ENCODE measurements at places on chromosomes 1 and 21.

DNA sequence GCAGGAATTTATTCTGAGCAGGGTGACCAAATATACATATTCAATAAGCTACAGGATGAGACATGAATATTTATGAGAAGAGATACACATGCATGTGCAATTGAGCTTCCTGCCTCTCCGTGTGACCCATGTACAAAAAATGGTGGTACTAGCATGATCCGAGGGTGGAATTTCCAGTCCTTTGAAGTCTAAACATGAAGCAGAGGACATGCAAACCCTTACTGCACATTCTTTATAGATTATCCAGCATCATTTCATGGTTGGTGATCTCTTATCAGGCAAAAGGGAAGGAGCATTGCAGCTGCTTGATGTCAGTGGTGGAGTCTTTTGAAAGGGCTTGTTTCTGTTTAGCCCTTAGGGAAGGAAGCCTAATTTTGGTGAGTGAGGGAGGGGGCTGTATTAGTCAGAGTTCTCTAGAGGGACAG lies 448.6 kb downstream of the SETD4 start:
- no peak for DNase-seq

- DNase-seq = no peak
These were observed 28.9 kb downstream of the PRDM16 start for GRCh38 chr1:3097861-3098260.

DNA sequence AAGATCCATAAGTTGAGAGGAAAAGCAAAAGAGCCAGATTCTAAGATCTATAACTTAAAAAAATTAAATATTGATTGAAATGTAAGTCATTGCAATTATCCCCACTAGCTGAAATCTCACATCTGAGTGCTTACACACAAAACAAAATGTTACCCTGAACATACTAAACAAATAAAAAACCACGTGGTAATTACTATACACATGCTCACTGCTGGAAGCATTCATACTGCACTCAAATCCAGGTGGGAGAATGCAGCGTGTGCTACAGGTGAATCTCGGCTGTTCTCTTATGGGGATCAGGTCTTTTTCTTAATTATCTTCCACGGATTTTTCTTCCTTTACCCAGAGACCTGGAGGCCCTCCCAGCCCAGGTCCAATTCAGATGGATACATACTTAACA lies 74.3 kb downstream of the SDC3 start:
- no peak for DNase-seq

DNA sequence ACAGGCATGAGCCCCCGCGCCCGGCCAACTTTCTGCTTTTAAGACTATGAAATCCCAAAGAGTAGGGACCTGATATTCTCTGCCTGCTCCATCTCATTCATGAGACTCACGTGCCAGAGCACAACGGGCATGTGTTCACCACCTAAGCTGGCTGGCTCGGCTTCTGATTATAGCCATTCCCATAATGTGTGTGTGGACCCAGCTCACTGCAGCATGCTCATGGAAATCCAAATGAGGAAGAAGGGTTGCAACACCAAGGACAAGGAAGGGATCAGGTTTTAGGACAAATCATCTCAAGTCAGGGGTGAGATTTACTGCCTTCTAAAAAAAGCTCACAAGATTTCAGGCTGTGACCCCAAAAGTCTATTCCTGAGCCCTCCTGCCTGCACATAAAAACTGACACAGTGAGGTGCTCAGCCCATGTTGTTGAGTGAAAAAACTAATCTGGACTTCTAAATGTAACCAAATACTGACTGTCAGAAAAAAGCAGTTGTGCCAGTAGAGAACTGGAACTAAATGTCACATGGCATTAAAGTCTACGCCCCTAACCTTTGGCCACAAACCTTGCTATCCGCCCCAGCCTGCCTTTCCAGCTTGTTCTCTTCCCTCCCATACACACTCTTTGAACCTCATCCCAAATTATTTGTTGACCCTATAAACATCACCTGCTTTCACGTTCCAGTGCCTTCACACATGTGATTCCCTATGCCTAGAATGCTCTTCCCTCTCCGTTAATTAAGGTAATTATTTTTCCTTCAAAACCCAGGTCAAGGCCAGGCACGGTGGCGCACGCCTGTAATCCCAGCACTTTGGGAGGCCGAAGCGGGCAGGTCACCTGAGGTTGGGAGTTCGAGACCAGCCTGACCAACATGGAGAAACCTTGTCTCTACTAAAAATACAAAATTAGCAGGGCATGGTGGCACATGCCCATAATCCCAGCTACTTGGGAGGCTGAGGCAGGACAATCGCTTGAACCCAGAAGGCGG lies 9.1 kb upstream of the COA7 start:
- no peak for DNase-seq

DNA sequence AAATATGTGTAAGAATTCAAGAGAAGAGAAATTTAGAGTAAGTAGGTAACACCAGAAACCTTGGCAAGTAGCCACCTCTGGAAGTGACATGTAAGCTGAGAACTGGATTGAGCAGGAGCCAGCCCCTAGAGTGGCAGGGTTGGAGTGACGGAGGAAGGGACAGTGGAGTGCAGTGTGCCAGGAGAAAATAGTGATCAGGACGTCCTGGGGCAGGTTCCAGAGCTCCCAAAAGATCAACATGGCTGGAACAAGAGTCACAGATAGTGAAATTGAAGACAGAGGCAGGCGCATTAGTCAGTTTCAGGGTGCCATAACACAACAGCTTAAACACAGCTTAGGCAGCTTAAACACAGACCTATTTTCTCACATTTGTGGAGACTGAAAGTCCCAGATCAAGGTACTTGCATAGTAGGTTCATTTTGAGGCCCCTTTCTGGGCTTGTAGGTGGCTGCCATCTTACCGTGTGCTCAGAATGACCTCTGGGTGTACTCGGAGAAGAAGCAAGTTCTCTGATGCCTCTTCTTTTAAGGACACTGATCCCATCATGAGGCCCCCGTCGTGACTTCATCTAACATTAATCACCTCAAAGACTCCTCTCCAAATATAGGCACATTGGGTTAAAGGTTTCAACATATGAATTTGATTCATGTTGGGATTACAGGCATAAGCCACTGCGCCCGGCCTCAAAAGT lies 37.2 kb downstream of the GNPAT start:
- DNase-seq = no peak

DNA sequence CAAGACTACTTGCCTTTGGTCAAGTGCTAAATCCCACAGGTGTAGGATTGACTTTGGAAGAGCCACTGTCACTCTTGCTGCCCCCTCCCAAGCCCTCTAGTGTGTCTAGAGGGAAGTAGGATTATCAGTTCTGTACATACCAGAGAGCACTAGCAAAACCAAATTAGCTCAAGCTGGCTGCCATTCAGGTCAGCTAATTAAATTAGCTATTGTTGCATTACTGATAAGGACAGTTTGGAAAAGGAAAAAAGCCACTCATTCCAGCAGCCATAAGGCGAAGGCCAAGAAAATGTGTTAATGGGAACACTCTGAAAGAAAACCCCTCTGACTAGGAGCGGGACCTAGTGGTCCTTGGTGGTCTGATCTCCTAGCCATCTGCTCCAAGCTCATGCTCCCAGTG lies 321.7 kb downstream of the PBX1 start:
- DNase-seq = no peak

DNA sequence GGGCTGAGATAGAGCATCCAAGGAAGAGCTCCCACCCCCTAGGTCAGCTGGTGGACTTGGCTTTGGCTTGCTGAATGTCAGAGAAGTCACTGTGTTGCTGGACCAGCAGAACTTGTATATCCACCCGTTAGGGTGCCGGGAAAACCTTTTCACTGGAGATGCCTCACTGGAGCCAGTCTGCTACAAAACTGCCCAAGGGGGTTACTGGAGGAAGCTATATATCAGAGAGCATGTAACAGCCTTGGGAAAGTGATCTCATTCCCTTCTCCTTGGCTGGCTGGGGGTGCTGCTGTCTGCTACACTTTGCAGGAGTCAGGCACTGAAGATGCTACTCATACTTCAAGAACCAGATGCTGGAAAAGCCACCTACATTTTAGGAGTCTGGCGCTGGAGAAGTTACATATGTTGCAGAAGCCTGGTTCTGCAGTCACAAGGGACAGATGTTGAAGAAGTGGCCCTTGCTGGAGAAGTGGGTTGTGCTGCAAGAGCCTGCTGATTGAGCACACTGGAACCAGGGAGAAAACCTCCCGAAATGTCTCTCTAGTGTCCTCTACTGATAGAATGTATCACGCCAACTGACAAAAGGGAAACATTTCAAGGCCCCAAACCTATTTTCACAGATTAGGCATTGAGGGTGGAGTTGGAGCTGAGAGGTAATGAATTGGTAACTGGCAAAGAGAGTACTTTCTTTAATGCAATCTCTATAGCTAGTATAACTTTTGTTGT lies 250.6 kb downstream of the SPATA17 start:
- DNase-seq = no peak

DNA sequence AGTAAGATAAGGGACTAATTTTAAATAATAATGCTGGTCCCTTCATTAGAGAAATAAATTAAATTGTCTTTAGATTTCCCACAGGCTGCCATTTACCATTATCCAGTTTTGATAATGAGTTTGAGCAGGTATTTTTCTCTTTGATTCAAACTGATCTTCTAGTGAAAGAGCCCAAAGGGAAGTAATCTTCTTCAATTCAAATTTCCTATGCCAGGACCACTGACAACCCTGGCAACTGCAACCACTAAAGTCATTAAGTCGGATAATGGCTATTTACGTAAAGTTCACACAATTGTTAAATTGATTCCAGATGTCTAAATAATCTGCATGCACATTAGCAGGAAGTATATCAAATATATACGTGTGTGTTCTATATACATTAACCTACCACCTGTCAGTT lies 399.3 kb downstream of the PTPRC start:
- no peak for DNase-seq

GRCh38 chr1:44696789-44697345 lies 22.4 kb downstream of the ARMH1 start:
- no peak for DNase-seq

GRCh38 chr1:240468656-240469055 lies 143.3 kb downstream of the GREM2 start:
- DNase-seq = no peak

DNA sequence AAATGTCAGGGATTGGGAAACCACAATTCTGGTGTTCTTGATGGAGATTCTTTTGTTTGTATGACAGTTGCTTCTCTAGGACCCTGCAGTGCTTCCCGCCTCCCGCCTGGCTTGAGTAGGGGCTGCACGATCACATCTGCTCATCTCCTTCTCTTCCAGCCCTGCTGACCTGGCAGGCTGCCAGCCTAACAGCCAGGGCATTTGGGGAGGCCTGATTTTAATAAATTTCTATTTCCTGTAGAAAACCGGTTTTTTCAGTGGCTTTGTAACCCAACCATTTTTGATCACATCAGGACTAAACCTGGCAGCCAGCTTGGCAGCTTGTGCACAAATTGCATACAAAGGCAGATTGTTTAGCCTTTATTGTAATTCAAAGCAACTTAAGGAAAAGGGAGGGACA lies 78.9 kb downstream of the UBE2U start:
- no peak for DNase-seq

DNA sequence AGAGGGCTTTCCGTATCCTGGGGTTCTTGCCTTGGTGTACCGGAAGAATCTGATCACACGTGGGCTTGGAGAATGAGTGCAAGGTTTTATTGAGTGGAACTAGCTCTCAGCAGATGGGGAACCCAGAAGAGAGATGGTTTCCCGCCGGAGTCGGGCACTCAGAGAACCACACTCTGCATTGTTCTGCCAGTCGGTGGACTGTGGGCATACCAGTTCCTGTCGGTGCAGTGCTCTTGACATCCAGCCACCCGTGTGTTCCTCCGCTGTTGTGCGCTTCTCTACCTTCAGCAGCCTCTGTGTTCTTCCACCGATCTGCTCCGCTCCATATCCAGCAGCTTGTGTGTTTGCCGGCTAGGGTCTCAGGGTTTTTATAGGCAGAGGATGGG lies 10.8 kb upstream of the PPIE start:
- DNase-seq = no peak

- no peak for DNase-seq
These were observed 21.3 kb upstream of the EFHD2 start for GRCh38 chr1:15388201-15388880.

DNA sequence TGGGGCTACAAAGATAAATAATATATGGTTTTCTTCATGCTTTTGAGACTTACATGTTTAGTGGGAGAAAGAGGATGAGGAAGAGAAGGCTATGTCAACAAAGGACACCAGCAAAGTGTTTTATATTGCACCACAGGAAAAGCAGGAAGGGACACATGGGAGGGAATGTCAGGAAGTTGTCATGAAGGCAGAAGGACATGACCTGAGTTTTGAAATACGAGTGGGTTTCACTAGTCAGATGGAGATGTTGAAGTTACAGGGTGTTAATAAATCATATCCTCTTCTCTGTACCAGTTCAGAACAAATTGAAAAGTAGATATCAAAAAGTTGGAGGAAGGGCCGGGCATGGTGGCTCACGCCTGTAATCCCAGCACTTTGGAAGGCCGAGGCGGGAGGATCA lies 18.2 kb upstream of the AGO1 start:
- no peak for DNase-seq

DNA sequence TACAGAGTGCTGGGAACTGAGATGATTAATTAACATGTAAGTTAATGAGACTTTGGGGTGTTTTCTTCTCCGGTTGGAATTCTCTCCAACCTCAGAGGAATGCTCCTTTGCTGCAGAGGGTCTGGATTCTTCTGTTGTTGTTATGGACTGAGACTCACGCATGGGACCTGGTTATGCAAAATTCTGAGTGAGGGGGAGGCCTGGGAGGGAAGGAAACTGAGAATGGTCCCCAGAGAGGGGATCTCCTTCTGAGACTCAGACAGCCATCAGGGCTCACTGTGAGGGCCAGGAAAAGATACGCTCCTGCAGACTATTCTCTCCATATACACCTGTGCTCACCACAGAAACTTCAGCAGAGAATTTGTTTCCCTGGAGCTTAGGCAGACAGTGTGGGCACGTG lies 56.3 kb downstream of the HTR6 start:
- no peak for DNase-seq

GRCh38 chr1:194103101-194103500 lies 916.7 kb upstream of the B3GALT2 start:
- DNase-seq = no peak

DNA sequence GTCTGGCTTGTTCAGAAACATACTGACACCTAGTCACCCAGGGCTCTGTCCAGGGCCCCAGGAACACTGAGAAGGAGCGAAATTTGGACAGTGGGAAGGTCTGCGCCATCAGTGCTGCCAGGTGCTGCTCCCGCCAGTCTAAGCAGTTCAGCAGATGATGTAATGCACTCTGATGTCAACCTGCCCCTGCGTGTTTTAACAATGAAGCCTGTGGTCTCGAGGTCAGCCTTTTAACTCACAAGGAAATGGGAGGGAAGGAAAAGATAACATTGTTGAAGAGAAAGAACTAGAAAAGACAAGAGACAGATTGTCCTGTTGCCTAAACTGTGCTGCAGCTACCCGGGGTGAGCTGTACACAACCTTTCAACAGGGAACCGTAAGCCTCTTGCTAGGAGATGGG lies 126.6 kb upstream of the IFFO2 start:
- no peak for DNase-seq

Data from activated CD4-positive, alpha-beta T cell treated with anti-CD3 and anti-CD28 coated beads, Interleukin-2, amount 50 U/mL, for 4 hours (primary cell).